Stimulated activated CD4-positive, alpha-beta T cell treated with anti-CD3 and anti-CD28 coated beads, TNF-alpha, amount 100 ng/mL, for 24 hours (primary cell): ENCODE measurements at places on chromosomes 11 and 22.

- DNase-seq: no peak
These were observed 16.8 kb upstream of the TSPAN18 start for GRCh38 chr11:44709966-44710365.

- DNase-seq: no peak
These were observed 68.1 kb downstream of the MPPED1 start for GRCh38 chr22:43479962-43480361.

- no peak for DNase-seq
These were observed 344.9 kb downstream of the ETS1 start for GRCh38 chr11:128242451-128242850.

- DNase-seq: no peak
These were observed 6.3 kb downstream of the MCAM start for GRCh38 chr11:119310682-119311052.

GRCh38 chr11:56152333-56152732 lies 7.8 kb downstream of the OR8K5 start:
- no peak for DNase-seq

DNA sequence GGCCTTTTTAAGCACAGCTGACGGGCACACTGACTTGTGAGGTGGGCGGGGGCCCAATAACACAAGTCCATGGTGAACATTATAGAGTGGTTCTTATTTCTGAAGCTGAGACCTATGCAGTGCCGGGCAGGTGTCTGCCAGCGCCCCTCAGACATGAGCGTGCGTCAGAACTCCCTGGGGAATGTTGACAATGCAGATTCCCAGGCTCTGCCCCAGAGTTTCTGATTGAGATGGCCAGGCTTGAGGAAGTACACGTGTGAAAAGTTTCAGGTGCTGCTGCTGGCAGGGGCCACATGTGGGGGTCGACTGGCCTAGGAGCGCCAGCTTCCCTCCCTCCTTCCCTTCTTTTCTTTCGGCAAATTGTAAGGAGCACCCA lies 46.2 kb downstream of the TPCN2 start:
- DNase-seq: no peak

DNA sequence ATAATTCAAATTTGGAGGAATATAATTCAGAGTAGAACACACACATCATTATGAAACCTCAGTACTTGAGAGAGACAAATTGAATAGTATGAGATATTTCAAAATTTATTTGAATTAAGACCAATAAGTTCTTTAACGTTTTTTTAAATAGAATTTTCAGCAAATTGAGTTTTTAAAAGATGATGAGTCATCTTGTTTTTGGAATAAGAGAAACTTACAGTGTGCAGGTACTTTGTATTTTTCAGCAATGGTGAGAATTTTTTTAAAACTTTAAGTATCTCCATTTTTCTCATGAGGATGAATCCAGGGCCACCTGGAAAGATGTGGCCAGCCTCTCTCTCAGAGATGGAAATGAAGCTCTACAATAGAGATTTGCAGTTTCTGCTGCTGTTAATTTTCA lies 1015.0 kb upstream of the TENM4 start:
- DNase-seq: no peak
